ENCODE measurements at places on chromosomes 5 and 9.

- no peak for DNase-seq
Measured at GRCh38 chr9:15724016-15724415, 171.2 kb downstream of the CCDC171 start.

DNA sequence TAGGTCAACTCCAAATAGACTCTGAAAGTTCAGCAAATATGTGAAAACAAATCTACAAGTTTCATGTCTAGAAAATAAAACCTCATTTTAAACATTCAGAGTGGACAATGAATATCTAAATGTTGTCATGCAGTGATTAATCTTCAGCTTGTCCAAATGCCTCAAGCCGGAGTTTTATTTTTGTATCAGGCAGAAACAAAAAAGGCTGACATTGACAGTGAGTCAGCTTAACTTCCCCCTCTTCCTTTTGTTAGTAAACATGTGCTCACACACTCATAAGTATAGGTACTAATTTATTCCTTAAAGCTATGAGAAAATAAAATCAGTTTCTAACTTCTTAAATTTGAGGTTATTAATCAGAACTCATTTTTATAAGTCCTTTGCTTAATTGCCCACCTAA, 467.9 kb upstream of the DAB2 start:
- DNase-seq = no peak

DNA sequence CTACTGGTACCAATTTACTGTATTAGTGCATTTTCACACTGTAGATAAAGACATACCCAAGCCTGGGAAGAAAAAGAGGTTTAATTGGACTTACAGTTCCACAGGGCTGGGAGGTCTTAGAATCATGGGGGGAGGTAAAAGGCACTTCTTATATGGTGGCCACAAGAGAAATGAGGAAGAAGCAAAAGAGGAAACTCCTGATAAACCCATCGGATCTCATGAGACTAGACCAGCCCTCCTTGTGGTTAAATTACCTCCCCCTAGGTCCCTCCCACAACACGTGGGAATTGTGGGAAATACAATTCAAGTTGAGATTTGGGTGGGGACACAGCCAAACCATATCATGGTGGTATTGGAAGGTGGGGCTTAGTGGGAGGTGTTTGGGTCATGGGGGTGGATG, 56.5 kb upstream of the SPDL1 start:
- DNase-seq = no peak

GRCh38 chr9:113879911-113880310, 3.8 kb downstream of the ZNF618 start:
- no peak for DNase-seq

DNA sequence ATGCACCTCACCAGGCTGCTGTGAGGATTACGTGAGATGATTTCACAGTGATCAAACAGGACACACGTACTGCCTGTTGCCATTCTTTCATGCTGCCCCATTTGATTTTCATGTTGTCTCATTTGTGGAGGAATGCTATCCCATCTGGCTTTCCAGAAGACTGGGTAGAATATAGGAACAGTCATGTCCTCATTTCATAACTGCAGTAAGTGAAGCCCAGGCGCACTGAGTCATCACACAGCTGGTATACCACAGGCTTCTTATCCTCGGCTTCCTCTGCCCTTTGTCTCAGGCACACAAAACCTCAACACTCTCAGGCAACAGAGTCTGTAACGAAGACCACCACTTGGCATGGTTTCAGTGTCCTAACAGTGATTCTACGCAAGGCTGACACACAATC, 62.3 kb downstream of the LHFPL2 start:
- no peak for DNase-seq

DNA sequence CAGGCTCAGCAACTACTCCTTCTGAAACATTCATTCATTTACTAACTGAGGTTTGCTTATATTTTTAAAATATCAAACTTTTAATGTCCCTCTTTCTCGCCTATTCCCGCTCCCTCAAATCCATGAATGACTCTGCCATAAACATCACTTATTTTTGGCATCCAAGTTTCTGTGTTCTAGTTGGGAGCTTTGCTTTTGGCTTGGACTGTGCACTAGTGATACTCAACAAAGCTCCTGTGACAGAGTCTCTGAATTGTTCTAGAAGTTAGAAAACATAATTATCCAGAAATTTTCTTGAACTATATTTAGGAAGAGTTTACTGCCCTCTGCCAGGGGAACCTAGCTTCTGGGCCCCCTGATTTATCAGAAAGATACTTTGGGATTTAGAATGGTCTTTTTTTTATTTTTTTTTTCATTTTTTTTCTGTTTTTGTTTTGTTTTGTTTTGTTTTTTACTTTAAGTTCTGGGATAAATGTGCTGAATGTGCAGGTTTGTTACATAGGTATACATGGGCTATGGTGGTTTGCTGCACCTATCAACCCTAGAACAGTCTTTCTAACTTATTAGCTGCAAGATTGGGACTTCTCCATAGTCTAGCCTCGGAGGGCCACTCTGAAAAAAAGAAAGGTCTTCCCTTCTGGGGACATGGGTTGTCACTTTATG, 64.7 kb upstream of the PTGER4 start:
- no peak for DNase-seq

- no peak for DNase-seq
Measured at GRCh38 chr5:93428868-93429267, 152.2 kb downstream of the NR2F1-AS1 start.

- no peak for DNase-seq
Measured at GRCh38 chr5:57939771-57940170, 457.2 kb upstream of the ACTBL2 start.

DNA sequence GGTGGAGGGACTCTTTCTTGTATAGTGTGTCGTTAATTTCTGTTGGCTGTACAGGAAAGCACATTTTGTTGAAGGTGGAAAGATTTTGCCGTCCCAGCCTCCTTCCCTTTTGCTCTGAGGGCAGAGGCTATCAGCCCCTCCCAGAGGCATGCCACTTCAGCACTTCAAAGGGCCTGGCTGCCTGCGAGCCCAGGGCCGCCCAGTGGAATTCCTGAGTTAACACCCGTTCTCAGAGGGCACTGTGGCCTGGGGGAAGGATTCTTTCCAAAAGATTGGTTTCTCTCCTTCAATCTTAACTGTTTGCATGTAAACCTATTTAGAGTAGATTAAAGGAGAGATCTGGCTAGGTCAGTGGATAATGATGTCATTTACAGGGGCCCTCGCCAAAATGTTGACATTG, 238.6 kb downstream of the FANCC start:
- no peak for DNase-seq

DNA sequence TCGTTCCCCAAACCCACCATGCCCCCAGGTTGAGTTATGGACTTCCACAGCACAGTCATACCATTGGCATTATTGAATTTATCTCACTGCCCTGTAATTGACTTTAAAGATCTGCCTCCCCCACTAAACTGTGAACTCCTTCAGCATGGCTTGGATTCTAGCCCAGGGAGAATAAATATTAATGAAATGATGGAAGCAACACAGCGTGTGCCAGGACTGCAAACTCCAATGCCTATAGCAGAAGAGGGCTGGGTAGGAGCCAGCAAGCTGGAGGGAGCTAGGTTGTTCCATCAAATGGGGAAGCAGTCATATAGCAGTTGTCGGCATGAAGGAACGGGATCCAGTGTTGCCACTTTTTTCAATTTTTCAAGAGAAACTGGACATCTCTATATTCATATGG, 69.0 kb upstream of the MSX2 start:
- no peak for DNase-seq

- no peak for DNase-seq
Measured at GRCh38 chr5:111453747-111454146, 58.6 kb downstream of the STARD4 start.

DNA sequence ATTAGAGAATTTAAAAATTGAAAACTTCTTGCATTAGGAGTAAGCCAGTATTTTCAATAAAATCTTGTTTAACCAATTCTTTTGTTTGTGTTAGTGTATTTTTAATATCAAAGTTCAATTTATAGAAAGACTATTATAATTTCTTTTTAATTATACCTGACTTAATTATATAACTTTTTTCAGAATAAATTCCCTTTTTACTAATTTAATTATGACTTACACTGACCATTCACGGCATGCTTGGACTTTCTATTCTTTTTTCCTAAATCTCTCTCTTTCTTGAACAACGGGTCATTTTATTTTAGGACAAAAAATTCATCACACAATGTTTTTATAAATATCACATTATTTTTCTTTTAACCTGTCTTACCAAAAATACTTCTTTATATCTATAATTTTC, 555.3 kb upstream of the PTGER4 start:
- DNase-seq = no peak

DNA sequence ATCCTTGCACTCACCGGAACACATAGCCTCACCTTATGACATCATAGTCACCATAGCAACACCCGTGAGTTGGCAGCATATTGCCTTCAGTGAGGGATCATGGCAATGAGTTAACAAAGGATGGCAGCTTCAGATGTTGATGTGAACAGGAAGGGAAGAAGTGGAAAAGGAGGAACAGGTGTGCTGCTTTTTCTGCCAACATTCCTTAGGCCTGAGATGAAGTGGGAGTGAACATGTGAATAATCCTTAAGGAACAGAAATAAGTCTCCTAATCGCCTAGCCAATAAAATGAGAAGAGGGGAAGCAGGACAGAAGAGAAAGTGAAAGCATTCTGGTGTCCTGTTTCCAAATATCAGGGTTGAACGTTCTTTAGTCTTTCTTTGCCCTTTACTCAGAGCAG, 360.0 kb downstream of the BRINP1 start:
- DNase-seq = no peak

GRCh38 chr9:77224746-77225312, 47.5 kb downstream of the VPS13A start:
- DNase-seq = no peak

DNA sequence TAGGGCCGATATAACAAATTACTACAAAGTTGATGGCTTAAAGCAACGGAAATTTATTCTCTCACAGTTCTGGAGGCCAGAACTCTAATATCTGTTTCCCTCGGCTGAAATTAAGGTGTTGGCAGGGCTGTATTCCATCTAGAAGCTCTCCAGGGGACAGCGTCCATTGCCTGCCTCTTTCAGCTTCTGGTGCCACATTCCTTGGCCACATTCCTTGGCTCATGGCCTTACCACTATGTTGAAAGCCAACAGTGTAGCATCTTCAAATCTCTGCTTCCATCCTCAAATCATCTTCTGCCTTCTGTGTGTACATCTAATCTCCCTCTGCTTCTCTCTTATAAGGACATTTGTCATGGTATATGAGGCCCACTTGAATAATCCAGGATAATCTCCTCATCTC, 17.2 kb downstream of the FGF10 start:
- no peak for DNase-seq

- no peak for DNase-seq
Measured at GRCh38 chr9:131473198-131473885, 29.4 kb upstream of the POMT1 start.

GRCh38 chr9:107471552-107471951, 18.0 kb downstream of the KLF4 start:
- DNase-seq = no peak

DNA sequence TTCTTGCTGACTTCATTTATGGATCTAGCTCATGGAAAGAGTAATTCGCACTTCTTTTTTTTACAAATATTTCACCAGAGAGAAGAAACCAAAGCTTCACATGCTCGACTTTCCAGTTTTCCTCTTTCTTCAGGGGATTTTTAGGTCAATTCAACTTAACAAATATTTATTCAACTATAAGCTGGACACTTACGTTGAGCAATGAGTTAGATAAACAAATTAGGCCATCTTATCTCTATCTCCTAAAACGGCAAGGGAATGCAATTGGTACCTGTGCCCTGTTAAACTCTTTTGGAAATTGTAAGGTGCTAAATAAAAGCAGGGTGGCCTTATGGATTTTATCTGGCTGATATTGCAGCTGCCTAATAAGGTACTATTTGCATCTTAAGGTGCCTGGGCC, 145.1 kb upstream of the RAI14 start:
- DNase-seq = no peak

GRCh38 chr5:77437194-77437593, 54.9 kb downstream of the WDR41 start:
- DNase-seq = no peak

DNA sequence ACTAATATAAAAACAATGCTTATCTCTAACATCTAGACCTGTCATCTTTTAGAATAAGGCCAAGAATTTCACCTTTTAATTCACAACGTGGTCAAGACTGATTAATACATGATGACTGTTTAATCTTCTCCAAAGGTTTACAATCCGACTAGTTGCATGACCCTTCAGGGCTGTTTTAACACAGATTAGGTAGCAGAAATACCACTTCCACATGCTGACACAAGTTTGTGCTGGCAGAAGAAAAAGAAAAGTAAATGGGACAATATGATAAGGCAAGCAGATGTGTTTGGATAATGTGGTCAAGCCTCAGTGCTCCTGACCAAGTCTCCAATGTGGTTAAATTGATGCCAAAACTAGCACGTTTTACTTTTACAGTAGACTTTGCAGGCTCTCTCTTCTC, 31.1 kb downstream of the SEMA6A start:
- DNase-seq = no peak

DNA sequence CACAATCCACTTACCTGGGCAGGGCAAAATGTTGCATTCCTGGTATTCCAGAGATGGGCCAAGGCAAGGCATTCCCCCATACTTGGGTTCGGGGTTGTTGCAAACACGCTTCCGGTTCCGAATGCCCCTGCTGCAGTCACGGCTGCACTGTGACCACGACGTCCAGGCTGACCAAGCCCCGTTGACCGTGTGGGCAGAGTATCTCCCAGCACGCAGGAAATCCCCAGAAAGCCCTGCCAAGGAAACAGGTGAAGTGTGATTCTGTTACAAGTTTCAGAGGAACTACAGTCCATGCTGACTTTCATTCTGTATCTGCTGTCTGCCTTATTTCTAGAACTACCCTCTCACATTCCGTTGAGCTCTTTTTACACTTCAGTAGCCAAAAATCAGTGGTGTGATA, 483.0 kb downstream of the SEMA5A start:
- no peak for DNase-seq

DNA sequence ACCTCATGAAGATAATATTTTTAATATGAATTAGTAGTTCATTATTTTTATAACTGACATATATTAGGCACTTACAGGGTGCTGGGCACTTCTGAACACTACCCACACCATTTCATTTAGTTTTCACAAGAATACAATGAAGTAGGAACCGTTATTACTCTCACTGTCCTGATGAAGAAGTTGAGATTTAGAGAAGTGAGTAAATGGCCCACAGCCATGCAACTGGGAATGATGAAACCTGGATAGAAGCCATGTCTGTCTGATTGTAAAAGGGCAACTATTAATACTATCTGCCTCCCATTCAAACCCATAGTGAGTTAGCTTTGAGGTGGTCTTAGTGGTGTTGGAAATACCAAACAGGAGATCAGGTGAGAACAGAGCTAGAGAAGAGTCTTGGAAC, 29.6 kb upstream of the OTULINL start:
- no peak for DNase-seq

- DNase-seq = no peak
Measured at GRCh38 chr9:71783120-71783523, 14.8 kb upstream of the CEMIP2 start.

DNA sequence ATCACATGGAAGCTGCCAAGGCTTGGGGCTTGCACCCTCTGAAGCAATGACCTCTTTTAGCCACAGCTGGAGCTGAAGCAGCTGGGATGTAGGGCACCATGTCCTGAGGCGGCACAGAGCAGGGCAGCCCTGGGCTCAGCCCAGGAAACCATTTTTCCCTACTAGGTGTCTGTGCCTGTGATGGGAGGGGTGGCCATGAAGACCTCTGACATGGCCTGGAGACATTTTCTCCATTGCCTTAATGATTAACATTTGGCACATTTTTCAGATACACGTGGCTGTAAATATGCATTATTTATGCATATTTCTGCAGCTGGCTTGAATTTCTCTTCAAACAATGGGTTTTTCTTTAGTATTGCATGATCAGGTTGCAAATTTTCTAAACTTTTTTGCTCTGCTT, 81.7 kb downstream of the OSMR start:
- DNase-seq = no peak

- no peak for DNase-seq
Measured at GRCh38 chr9:11204521-11204920, 591.7 kb upstream of the PTPRD start.

- DNase-seq = no peak
Measured at GRCh38 chr9:108997112-108997511, 16.2 kb downstream of the CTNNAL1 start.

All from NCI-H1048 (cell line).